ENCODE measurements at places on chromosomes 6 and 20. TPM values are rescaled to one million over a fixed set of nuclear protein-coding genes. Genes with fewer than 3 reads are reported as not detected.

- DNase-seq = no peak
Measured at GRCh38 chr6:36052097-36052496, 24.5 kb downstream of the MAPK14 start.

GRCh38 chr6:25579902-25580495, 72.0 kb upstream of the SCGN start:
- DNase-seq = no peak

The BMP7 gene
- 0.05 TPM for total RNA-seq

GRCh38 chr6:82786248-82786647, 279.4 kb downstream of the UBE3D start:
- no peak for DNase-seq

The SRSF12 gene
- not detected for total RNA-seq
